ENCODE measurements at places on chromosomes 3 and 15.

- no peak for DNase-seq
Observed at GRCh38 chr3:15316998-15317435, 15.4 kb downstream of the SH3BP5 start.

- DNase-seq, result no peak
Observed at GRCh38 chr3:186680869-186681268, 15.1 kb downstream of the HRG start.

DNA sequence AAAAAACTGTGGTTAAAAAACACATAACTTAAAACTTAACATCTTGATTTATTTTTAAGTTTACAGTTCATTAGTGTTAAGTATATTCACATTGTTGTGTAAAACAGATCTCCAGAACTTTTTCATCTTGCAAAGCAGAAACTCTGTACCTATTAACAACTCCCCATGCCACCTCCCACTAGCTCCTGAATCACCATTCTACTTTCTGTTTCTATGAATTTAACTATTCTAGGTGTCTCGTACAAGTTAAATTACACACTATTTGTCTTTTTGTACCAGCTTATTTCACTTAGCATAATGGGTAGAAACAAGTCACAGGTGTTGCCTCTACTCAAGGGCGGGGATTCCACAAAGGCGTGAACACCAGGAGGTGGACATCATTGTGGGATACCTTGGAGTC is 43.2 kb downstream of the CRTC3 start:
- no peak for DNase-seq

DNA sequence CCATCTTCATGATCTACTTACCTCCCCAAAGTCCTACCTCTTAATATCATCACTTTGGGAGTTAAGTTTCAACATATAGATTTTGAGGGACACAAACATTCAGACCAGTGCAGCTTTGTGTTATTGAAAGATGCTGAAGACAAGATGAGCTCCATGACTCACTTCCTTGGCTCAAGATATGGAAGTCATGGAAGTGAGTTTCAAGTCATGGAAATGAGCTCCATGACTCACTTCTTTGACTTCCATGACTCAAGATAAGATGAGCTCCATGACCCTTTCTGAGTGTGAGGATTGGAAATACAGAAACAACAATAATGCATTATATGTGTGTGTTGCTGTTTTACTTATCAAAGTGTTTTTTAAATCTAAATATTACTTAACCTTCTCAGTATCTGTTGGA is 170.2 kb upstream of the TPRG1 start:
- no peak for DNase-seq

DNA sequence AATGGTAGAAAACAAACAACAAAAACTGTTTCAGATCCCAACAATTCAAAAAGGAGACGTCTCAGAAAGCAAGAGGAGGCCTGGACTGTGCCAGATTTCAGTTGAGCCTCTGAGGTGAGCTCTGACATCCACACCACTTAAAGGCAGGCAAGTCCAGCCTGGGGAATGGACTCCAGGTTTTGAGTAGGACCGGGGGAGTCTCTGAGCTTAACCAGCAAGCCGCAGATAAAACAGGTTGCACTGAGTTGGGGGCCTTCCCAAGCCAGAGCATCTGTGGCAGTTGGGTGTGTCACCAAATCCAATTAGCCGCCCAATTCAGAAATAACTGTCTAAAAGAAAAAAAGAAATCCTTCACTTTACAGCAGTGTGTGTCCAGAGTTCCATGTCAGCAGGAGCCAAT is 54.7 kb downstream of the OXNAD1 start:
- no peak for DNase-seq

DNA sequence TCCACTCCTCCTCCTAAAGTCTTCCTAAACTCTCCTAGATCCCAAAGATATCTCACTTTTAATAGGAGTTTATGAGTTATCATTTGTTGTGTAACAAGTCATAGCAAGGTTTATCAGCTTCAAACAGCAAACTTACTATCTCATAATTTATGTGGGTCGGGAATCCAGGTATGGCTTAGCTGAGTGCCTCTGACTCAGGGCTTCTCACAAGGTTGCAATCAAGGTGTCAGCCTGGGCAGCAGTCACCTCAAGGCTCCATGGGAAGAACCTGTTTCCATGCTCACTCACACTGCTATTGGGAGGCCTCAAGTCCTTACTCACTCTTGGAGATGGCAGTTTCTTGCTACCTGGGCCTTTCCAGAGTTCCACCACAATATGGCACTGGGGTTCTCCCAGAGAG is 889.8 kb downstream of the MCTP2 start:
- no peak for DNase-seq

DNA sequence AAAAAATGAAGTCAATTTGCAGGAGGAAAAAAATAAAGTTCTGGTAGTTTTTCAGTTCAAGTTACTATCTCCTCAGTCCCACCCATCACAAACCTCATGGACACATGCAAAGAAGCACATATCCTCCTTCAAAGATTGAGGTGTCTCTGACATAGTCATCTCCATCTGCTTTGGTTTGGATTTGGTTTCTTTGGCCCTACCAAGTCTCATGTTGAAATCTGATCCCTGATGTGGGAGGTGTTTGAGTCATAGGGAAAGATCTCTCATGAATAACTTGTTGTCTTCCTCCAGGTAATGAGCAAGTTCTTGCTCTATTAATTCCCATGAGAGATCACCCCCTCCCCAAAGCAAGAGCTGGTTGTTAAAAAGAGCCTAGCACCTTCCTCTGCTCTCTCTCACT is 446.8 kb downstream of the IGSF11 start:
- DNase-seq, result no peak

DNA sequence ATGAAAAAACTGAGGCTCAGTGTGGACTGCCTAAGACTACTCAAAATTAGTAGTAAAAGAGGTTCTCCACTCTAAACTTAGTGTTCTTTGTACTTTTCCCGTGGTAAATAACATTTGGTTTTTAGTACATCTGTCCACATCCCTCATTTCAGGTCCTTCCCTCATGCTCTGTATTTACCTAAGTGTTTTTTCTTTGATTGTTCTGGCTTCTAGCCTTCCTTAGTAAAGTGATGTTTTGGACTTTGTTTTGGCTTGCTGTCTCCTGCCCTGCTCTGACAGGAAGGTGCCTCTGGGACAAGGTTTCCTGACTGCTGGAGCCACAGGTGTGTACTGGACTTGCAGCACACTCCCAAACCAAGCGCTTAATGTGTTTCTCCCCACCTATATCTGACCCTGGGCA is 29.9 kb upstream of the ALDH1A2 start:
- DNase-seq, result no peak

DNA sequence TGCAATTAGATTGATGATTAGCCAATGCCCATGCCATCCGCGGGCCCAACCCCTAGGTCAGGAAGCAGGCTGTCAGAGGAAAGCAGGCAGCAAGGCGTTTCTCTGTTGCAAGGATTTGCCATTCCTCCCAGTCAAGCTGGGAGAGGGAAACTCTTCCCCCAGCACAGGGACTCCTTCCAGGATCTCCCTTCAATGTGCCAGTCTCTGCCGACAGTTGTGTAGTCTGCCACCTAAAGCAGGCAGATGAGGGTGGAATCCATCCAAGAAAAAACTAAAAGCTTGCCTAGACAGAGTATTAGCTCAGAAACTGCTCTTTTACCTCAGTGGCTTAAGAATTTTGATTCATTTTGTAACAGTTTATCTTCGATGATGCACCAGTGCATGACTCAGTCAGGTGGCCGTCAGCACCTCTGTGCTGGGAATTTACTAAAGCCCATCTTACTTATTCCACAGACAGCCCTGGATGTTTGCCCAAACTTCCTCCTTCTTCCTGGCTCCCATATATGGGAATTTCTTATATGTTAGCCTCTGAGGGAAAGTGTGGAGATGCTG is 501.5 kb upstream of the THBS1 start:
- DNase-seq, result no peak

GRCh38 chr15:90863987-90864386 is 4.4 kb upstream of the FURIN start:
- no peak for DNase-seq

- DNase-seq, result no peak
Observed at GRCh38 chr15:68328443-68328842, 50.9 kb downstream of the FEM1B start.

DNA sequence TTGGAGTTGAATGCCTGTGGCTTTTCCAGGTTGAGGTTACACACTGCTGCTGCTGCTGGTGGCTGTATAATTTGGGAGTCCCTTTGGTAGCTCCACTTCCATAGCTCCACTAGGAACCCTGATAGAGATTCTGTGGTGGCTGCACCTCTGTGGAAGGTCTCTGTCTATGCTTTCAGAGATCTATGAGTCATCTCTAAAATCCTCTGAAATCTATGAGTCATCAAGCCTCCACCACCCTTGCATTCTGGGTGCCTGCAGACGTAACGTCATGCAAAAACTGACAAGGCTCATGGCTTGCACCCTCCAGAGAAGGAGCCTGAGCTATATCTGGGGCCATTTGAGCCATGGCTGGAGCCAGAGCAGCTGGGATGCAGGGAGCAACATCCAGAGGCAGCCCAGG is 1037.0 kb upstream of the CFAP20DC start:
- DNase-seq, result peak; percentile 10

- DNase-seq, result no peak
Observed at GRCh38 chr15:38479266-38479665, 25.3 kb downstream of the FAM98B start.

GRCh38 chr3:135197856-135198255 is 402.8 kb downstream of the EPHB1 start:
- DNase-seq, result no peak
